ENCODE measurements at places on chromosomes 1 and 21. TPM values are rescaled to one million over a fixed set of nuclear protein-coding genes. Genes with fewer than 3 reads are reported as not detected.

The UBE2G2 gene
- 101 TPM for total RNA-seq

The LCE1A gene
- not detected for total RNA-seq

The FCGR3A gene
- not detected for total RNA-seq

The C1orf122 gene
- total RNA-seq, result 36.9 TPM

The SLX9 gene
- 64.1 TPM for total RNA-seq

The UMODL1 gene
- not detected for total RNA-seq

The FAM167B gene
- 3.2 TPM for total RNA-seq

The CLDN8 gene
- not detected for total RNA-seq

DNA sequence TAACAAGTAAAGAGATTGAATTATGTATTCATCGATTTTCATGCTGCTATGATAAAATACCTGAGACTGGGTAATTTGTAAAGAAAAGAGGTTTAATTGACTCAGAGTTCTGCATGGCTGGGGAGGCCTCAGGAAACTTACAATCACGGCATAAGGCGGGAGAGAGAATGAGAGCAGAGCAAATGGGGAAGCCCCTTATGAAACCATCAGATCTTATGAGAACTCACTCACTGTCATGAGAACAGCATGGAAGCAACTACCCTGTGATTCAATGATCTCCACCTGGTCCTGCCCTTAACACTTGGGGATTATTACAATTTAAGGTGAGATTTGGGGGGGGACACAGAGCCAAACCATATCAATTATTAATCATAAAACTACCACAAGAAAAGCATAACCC lies 3.3 kb upstream of the GBP3 start:
- no peak for DNase-seq

GRCh38 chr1:230573658-230574057 lies 68.6 kb upstream of the COG2 start:
- DNase-seq, result no peak

DNA sequence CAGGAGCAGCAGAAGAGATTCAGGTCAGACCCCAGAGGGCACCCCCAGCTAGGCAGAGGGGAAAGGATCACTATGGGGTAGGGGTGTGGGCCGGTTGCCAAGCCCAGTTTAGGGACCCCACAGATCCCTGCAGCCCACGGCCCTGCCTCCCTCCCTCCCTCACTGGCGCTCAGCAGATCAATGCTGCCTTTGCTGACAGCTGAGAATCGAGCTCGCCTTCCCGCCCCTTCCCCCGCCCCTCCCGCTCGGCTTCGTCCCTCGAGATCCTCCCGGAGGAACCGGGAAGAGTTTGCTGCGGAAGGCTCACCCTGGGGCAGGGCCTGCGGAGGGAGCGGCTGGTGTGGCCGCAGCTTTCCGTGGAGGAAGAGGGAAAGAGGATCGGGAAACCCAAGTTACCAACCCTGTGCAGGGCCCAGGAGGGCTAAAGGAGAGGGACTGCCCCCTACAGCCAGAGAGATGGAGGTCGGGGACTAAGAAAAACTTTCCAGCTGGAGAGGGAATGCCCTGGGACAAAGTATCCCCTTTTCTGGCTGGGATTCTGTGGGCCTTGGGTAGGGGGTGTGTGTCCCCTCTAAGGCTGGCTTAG lies 1.1 kb upstream of the KCNQ4 start:
- DNase-seq, result no peak

DNA sequence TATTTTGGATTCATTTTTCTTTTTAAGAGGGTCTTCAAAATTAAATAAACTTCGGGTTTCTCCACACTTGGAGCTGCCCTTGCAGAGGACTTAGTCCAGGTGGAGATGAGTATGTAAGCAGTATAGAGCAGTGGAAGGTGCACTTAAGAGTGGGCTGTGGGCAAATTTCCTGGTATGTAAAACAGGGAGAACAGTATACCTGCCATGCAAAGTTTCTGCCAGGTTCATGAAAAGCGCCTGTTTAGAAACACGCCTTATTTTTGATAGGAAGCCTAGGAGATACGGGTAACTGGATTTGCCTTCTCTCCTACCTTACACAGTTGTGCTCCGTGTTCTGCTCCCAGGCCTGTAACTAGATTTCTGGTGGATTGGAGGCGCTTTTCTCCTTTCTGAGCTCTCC lies 1.2 kb downstream of the KDM4A start:
- no peak for DNase-seq

DNA sequence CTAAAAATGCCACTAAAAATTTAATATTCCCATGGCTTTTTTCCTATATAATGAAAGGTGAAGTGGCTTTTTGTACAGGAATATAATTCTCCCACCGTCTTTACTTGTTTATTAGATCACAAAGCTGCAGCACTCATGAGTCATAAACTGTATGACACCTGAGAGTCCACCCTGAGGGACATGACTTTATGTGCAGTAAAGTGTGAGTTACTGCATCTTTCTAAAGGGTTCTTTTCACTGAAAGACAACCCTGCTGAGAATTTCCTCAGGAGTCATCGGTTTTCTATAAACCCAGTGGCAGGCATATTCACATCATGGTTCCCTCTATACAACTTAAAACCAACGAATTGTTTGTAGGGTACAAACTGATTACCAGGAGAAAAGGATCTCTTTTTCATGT lies 77.4 kb downstream of the APP start:
- no peak for DNase-seq

GRCh38 chr1:67489643-67490042 lies 59.4 kb upstream of the SERBP1 start:
- no peak for DNase-seq

DNA sequence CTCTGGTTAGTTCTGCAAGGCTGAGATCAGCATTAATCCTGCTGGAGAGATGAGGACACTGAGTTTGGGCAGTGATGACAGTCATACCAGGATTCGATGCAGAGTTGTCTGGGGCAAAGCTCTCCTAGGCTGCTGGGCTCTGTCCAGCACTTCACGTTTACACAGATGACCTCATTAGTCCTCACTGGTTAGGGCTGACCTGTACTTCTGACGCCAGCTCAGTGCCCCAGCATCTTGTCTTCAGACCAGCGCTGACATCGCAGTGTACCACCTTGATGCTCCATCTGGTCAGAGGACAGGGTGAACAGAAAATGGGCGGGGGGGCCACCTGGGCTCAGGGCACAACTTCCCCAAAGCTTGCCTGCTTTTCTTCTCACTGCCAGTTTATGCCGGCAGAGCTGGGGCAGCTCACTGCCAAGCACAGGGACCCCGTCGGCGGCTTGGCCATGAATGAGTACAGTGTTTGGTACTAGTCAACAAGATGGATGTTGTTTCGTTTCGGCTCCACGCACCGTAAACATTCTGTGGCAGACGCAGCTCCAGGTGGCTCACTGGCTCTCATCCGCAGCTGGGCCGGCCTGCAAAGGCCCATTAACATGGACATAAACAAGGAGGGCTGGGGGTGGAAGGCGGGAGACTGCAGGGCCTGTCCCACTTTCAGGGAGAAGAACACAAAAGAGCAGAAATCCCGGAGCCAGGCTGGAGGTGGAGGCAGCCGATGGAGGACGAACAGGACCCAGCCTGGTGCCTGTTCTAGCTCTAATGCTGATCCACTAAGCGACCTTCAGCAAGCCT lies 118.7 kb downstream of the GLIS1 start:
- no peak for DNase-seq

- no peak for DNase-seq
Observed at GRCh38 chr1:217924924-217925323, 293.8 kb downstream of the SPATA17 start.

- no peak for DNase-seq
Observed at GRCh38 chr1:48591181-48591580, 119.2 kb upstream of the SPATA6 start.

DNA sequence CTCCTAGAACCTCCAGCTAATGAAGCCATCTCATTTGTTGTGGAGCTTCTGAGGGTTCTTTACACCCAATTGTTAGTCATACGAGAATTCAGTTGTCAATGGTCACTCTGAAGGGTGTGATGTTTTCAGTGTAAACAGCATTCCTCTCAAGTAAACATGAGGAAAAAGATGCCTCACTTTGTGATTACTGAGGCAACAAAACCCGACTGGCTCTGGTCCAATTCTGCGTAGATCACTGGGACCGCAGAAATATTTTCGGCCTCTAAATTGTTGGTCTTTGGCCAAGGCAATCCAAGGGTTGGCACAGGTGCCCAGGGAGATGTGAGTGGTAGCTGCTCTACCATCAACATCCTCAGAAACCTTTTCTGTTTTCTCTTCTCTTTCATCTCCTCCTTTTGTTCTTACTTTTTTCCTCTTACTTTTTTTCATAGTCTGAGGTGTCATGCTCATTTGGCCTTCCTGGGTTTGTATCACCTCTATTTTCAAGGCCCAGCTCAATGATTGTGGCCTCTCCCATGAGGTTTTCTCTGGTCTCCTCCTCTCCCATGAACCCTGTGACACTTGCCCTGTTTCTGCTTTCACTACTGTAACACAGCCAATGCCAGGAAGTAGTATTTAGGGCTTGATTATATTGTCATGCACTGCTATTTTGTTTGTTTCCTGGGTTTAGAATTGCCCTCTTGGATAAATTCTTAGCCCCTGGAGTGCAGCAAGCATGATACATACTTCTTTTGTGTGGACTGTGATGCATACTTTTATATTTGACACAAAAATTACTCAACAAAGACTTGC lies 221.9 kb downstream of the TNR start:
- DNase-seq, result no peak

DNA sequence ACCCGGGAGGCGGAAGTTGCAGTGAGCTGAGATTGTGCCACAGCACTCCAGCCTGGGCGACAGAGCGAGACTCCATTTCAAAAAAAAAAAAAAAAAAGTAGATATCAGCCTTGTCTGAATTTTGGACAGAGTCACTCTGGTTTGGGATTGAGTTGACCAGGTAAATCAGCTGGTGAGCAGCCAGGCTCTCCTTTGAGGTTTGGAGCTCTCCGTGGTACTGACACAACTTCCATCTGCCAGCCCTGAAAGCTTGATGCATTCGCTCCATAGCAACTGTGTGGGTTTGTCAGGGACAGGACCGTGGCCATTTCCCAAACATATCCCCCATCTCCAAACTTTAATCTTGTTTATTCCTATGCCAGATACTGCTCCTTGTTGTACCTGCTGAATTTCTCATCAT lies 155.2 kb downstream of the DMRTA2 start:
- no peak for DNase-seq

GRCh38 chr1:182146286-182146685 lies 84.8 kb upstream of the ZNF648 start:
- DNase-seq, result no peak

- no peak for DNase-seq
Observed at GRCh38 chr1:184153731-184154130, 102.2 kb downstream of the TSEN15 start.

- no peak for DNase-seq
Observed at GRCh38 chr1:1208713-1209433, 2.5 kb upstream of the TNFRSF18 start.

DNA sequence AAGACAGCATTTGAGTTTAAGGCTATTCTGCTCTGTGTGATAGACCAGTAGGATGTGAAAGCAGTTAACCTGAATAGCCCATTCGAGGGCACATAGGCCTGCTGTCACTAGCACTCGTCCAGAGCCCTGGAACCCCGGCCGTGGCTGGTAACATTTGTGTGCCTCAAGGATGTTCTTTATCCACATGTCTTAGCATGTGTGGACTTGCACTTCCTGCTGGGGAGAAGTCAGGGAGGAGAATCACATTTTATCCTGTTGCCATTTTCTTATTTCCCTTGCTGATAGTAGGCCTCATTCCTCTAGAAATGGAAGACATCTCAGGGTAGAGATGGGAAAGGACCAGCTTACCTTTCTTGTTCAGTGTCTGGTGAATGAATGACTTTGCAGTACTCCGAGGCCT lies 54.7 kb downstream of the VPS13D start:
- DNase-seq, result no peak

- DNase-seq, result no peak
Observed at GRCh38 chr1:21672478-21673276, 3.5 kb upstream of the RAP1GAP start.

Data from H1 (cell line).